Bronchial epithelial cell (primary cell): ENCODE measurements at places on chromosomes 13 and 19.

DNA sequence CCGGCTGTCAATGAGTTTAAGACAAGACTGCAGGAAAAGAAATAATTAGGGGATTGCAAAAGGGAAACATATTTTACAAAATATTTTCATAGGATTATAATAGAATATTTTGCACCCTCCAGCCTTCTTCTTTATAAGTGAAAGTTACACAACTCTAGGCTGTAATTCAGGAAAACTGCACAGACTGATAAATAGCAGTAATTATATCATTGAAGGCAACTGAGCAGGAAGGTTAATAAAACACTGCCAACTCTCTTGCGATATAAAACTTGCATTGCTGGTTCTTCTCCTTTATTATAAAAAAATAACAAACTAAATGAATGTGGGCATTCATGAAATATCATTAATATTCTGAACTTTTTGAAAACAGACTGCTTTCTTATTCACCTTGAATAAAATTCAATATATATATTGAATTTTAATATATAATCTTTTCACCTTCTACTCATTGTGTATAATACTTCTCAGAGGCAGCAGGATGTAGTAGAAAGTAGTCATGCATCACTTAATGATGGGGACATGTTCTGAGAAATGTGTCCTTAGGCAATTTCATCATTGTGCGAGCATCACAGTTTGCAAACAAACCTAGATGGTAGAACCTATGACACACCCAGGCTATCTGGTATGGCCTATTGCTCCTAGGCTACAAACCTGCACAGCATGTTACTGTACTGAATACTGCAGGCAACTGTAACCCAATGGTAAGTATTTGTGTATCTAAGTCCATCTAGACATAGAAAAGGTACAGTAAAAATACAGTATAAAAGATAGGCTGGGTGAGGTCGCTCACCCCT lies 24.9 kb upstream of the STARD13 start:
- peak; percentile 69 for DNase-seq

DNA sequence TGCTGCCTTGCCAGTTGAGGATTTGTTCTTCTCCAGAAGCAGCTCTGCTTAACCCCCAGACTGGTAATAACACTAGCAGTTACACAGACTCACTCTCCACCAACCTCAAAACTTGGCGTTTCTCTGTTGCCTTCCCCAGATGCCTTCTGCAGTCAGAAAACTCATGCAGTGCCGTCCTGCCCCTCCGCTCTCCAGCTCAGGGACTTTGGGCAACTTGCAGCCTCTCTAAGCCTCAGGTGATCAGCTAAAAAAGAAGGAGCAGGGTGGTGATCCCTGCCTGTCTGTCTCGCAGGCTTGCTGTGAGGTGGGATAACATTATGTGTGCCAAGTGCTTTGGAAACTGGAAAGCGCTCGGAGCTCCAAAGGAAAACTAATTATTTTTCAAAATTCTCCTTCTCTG lies 391.6 kb downstream of the HS6ST3 start:
- DNase-seq, result no peak

DNA sequence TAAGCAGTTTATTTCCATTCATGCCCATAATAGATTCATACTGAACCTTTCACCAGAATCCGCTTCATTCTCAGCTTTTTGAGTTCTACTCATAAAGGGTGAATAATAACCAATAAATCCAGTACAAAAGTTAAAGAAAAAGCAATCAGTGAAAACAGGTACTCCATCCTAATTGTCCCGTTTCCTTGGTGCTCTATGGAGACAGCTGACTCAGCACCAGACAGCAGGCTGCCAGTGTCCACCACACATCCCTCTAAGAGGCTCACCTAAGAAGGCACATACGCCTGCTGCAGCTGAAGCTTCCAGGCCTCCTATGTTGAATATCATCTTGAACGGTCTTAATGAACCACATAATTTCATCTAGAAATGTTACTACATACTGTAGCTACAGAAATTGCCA lies 27.3 kb downstream of the MYO16 start:
- DNase-seq, result no peak

DNA sequence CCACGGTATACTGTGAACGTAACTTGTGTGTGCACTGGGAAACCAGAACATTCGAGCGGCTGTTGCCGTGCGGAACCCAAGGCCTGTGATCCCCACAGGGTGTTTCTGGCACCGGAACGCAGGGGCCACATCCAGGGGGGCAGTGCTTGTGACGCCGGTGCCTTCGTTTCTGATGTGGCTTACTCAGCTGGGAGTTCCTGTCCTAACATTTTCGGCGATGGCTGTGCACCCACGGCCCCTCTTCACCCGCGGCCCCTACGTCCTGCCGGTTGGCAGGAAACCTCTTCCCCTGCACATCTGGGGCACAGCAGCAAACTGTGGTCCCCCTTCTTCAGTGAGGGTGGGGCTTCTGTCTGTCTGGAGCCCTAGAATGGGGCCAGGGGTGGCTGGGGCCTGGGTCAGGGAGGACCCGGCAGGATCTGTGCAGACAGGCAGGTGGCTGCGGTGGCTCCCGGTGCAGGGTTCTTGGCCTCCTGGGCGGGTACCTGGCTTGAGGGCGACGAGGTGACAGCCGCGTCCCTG lies 26.2 kb downstream of the CSNK1G2 start:
- no peak for DNase-seq

DNA sequence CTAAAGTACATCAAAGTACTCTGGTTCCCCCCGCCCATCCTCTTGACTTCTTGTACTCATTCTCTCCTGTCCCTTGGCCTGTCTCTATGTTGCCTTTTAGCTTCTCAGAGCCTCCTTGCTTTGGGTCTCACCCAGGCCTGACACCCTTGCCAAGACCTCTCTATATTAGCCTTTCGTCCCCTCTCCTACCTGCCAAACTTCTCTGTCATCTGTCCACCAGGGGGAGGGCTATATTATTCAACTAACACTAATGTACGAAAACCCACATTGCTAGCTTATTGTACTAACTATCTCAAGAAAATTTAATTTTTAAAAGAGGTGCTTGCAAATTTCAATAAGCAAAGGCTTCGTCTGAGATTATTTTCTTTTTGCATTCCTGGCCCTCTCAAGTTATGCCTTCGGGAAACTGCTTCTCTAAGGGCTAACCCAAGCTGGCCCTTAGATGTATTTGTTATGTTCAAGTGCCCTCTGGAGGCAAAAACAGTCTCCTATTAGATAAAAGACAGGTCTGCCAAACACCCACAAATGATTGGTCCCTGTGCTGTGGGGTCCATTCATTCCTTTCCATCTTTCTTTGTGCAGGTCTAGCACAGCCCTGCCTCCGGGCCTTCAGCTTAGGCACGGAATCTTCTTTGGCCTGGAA lies 6.3 kb upstream of the MRPS31 start:
- DNase-seq, result peak; percentile 52

- DNase-seq, result no peak
Observed at GRCh38 chr13:94352057-94352456, 127.4 kb downstream of the DCT start.

DNA sequence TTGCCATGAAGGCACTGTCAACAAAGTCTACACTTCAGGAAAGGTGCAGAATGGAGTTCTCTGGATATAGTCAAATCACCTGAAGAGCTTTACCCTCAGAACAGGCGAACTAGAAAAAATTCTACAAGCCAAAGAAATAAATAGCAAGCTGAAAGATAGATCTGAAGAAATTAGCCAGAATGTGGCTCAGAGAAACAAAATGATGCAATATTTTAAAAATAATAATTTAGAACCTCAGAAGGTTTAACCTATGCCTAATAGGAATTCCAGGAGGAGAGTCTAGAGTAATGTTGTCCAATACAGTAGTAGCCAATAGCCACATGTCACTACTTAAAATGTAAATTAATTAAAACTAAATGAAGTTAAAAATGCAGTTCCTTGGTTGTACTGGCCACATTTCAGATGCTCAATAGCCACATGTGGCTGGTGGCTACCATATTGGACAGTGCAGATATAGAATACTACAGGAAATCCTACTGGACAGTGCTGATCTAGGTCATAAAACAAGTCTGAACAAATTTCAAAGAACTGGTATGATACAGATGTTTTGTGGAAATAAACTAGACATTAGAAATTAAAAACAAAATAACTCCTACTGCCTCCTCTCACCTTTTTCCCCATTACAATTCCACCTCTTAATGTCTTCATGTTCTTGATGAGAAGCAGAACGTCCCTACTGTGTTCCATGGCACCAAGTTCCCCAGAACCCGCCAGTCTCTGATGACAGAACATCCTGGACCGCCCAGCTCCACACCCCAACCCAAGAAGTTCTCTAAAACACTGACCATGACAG lies 679 bp upstream of the CDADC1 start:
- DNase-seq, result no peak

GRCh38 chr13:113327766-113328471 lies 30.9 kb downstream of the LAMP1 start:
- DNase-seq, result no peak

DNA sequence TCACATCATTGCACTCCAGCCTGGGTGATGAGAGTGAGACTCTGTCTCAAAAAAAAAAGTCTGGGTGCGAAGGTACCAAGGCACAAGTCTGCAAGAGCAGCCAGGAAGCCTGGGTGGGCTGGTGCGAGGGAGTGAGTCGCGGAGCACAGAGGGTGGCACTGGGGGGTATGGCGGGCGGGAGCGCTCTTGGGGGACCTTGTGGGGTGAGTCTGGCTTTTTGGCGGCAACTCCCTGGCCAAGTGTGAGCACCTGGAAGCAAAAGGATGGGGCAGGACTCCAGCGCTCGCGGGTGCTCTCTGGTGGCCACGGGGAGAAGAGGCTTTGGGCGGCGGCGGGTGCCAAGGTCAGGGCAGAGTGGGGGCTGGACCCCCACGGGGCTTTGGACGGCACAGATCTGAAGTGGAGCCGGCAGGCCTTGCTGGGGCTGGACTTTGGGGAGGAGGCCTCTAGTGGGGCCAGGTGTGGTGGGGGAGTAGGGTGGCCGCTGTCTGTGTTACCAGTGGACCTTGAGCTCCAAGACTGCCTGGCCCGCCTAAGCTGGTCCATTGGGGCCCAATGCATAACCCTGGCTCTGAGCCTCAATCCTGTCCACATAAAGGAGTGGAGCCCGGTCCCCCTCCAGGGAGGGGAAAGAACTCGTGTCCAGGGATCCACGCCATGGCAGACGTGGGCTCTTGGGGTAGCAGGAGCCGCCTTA lies 1.6 kb downstream of the P2RY11 start:
- peak; percentile 35 for DNase-seq

DNA sequence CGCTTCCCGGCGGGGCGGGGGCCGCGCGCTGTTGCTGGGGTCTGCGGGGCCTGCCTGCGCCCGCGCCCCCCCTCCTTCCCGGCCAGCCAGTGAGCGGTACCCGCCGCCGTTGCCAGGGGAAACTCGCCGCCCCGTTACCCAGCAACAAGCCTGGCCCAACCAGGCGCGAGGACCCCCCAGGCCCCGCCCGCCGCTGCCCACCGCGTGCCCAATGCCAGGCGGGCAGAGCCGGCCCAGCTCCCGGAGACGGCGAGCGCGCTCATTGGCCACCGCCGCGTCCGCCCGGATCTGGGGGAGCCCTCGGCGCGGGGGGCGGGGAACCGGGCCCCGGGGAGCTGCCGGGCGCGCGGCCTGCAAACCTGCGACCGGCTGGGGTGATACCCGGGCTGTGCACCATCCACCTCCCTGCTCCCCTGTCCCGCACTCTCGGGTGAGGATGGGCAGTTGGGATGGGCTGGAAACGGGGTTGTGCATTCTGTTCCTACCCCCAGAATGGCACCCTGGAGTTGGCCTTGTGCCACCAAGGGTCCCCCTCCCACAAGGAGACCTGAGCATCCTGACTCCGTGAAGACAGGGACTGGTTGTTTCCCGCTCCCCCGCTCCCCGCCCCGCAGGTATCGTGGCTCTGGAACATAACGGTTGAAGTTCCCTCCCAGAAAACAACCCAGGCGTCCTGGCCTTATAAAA lies 8.8 kb upstream of the BBC3 start:
- no peak for DNase-seq

DNA sequence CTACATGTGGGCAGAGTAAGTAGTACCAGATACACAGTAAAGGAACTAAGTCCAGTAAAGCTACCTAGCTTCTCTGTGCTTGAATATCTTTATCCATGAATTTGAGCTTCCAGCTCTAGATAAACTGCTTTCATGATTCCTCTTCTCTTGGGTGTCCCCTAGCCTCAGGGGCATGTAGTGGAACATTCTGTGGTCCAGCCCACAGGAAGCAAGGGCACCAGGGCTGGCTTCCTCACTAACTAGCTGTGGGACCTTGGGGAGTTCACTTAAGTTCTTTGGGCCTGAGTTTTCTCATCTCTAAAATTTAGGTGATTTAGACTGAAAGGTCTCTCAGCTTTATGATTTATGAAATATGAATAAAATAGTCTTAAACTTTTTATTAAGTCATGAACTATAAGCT lies 185.7 kb downstream of the KATNAL1 start:
- DNase-seq, result no peak

GRCh38 chr19:29672933-29673336 lies 7.7 kb downstream of the PLEKHF1 start:
- DNase-seq, result no peak

- no peak for DNase-seq
Observed at GRCh38 chr19:5553892-5554291, 13.9 kb downstream of the TINCR start.

DNA sequence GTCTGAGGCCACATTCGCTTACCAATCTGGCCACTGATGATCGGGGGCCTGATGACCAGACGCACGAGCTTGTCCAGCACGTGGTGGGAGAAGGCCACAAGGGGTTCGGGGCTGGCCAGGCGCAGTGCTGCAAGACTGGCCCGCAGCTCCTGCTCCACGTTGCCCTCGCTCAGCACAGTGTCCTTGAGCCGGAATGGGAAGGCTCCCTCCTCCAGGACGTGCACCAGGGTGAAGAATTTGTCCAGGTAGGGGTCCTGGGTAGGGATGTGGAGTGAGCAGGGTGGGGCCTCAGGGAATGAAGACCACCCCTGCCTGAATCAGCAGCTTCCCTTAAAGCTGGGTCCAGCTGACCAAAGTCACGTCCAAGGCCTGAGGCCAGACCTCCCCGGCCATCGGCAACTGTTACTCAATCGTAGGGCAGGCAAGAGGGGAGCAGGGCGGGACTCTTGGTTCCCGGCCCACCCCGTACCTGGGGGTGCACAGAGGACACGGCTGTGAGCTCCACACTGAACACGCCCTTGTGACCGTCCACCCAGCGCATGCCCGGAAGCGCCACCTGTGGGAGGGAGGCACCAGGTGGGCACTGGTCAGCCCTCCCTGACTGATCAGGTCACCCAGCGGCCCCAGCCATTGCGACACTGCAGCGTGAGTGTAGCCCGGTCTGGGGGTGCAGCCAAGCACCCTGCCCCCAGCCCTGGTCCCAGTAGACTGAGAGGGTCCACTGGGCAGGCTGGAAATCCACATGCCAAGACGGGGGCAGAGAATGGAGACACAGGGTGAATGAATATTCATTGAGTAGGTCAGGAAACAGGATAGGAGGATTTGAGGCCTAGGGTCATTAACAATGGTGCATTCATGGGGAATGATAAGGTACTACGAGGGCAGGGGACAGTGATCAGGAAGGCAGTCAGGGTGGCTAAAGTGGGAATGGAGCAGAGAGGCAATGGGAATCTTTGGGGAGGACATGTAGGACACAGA lies 2.8 kb upstream of the ANGPTL8 start:
- no peak for DNase-seq

- DNase-seq, result no peak
Observed at GRCh38 chr19:15296353-15296752, 36.0 kb downstream of the BRD4 start.
